ENCODE measurements at places on chromosomes 3 and 15.

GRCh38 chr3:169744366-169745054 is 20.4 kb downstream of the TERC start:
- no peak for DNase-seq

DNA sequence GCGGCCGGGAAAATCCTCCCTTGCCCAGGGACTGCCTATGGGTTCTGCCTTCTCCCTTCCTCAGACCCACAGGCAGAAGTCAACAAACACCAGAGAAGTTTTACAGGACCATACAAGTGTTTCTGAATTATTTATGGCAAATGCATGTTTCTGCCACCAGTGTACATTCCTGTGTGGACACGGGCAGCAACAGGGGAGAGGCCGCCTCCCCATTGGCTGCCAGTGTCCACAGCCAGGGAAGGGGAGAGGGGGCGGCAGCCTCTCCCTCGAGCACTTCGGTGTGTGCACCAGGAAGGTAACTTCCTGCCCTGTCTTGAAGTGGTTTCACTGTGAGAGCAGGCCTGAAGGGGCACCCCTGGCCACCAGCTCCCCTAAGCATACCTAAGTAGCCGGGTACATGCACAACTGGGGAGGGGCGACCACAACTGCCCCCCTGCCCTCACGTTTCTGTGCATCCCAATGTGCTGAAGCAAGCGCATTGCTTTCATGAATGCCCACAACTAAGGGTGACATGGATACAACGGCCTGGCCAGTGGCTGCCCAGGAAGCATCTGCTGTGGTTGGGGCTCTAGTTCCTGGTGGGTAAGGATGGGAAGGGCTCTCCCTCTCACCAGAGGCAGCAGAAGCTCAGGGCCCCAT is 14.8 kb upstream of the SHISA5 start:
- DNase-seq = no peak

GRCh38 chr3:13890377-13891016 is 10.6 kb upstream of the WNT7A start:
- DNase-seq = no peak

DNA sequence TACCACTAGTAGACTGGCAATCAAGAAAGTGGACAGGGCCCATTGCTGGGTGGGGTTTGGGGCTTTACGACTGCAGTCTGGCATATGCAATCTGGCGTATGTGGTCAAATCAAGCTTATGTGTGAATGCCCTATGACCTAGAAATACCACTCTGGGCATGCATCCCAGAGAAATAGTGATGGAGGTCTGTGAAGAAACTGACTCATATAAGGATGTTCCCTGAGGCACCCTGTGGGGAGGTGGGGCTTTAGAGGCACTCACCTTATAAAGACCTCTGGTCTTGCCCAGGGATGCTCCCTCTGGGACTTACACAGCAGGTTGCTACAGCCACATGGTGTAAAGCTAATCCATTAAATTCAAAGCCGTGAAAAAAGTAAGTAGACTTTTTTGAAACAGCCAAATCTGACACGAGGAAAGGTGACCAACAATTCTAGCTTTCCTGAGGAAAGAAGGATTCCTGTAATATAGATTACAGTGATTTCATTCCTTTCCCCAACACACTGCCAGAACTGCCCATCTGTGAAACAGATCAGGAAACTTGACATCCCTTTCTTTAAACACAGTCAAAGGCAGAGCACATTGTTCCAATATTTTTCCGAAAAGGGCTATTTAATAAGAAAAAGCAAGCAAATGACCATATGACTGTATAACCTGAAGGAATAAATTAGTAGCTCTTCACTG is 13.6 kb downstream of the RARRES1 start:
- no peak for DNase-seq

DNA sequence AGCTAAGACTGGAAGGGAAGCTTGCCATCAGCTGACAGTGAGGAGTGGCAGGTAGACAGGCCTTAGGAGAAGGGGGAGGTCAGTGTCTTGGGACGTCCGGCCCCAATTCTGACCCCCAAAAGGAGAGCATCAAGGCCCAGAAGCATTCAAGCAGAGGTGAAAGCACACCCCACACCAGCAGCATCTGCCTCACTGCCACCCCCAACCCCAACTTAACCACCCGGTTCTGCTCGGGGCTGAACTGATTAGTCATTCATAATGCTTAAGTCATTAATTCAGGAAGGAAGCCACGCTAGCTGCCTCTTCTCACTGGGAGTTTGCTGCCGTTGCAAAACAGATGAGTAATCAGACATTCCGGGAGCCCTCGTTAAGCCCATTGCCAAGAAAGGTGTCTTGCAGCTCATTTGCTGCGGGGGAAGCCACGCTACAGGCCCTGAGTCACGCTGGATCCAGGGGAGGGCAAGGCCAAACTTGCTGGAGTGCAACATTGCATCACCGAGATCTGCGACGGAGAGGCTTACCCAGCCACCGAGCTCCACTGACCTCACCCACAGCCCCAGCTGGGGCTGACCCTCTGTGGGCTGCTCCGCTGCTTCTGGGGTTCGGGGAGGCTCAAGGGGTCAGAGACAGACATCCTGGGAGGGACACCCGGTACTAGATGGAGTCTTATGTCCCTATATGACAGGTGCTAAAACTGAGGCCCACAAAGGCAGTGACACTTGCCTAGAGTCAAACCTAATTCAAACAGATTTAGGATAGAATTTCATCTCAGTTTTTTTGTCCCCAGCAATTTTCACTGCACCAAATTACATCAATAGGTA is 46.4 kb upstream of the HES1 start:
- peak; percentile 20 for DNase-seq

- DNase-seq = no peak
Measured at GRCh38 chr15:85667491-85668424, 127.0 kb downstream of the KLHL25 start.

- no peak for DNase-seq
Measured at GRCh38 chr3:4067893-4068292, 235.3 kb upstream of the SETMAR start.

DNA sequence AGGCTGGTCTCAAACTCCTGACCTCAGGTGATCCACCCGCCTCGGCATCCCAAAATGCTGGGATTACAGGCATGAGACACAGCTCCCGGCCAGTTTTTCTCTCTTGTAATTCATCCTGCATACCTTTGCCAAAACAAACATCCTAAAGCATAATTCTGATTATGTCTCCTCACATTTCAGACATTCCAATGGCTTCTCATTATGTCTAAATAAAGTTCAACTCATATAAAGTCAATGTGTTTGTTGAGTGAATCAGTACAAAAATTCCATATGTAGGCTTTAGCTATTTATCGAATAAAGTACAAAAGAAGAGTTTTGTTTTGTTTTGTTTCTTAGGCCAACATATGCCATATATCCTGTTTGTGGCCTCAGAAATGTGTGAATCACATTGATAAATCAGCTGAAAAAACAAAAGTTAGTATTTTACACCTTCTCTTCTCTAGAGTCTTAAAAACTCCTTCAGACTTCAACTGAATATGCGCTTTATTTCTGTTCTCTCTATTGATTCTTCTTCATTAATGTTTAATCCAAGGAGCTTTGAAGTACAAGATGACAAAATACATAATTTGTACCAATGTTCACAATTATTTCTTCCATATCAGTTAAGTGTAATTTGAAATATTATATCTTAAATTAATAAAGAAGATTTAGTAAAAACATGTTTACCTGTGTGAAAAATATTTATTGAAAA is 165.8 kb downstream of the MECOM start:
- DNase-seq = no peak

DNA sequence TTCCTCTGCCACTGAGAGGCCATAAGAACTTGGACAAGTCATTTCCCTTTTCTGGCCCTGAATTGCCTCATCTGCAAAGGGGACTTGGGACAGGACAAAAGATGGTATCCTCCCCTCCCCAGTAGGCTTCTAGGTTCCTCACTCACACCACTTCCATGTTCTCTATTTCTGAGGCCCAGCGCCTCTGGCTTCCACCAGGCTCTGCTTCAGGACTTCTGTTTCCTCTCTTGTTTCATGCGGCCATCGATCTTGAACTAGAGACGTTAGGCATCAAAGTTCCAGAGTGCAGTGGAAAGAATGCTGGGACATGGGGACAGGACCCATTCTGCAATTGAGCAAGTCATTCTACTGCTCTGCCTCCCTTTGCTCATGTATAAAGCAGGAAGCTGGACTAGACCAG is 1.7 kb downstream of the TM4SF4 start:
- DNase-seq = no peak

DNA sequence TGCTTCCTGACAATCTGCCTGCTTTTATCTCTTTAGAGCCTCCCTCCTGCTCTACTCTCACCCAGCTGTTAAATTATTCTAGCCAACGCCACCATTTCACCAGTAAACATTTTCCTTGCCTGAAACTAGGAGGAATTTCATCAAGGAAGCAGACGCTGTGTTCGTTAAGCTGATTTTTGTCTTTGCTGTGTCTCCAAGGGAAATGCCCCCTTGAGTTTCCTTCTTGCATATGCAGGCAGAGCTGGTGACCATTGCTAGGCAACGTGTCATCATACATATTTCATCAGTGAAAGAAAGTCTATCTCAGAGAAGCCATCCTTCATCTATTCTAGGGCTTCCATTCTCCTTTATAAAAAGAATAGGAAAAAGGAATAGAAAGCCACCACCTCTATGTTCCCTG is 87.0 kb upstream of the ST8SIA2 start:
- no peak for DNase-seq

DNA sequence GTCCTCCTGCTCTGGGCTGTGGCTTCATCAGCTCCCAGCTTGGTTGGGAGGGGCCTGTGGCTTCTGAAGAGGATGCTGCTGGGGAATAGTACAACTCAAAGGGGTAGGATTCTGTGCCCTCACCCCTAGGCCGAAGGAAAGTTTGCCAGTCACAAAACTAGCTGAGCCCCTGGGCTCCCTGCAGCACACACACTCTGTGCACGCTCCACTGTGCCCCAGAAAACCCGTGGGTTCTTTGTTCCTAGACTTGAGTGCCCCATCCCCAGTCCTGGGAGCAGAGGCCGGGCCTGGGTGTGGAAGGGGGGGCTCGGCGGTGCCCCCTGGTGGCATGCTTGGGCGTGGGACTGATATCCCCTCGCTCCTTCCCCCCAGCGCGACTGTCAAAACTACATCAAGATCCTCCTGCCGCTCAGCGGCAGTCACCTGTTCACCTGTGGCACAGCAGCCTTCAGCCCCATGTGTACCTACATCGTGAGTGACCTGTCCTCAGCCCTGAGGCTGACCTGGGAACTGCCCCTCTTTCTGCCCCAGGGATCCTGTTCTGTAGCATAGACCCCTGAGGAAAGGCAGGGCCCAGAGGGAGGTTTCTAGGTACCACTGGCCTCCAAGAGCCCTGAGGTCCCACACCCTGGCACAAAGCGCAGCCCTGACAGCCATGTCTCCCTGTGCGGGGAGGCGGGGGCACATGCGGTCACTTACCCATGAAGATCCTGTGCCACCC is 14.2 kb downstream of the CIB1 start:
- peak; percentile 55 for DNase-seq

GRCh38 chr3:148090156-148090555 is 607.5 kb upstream of the AGTR1 start:
- no peak for DNase-seq

GRCh38 chr15:33587773-33588172 is 277.0 kb downstream of the RYR3 start:
- no peak for DNase-seq

DNA sequence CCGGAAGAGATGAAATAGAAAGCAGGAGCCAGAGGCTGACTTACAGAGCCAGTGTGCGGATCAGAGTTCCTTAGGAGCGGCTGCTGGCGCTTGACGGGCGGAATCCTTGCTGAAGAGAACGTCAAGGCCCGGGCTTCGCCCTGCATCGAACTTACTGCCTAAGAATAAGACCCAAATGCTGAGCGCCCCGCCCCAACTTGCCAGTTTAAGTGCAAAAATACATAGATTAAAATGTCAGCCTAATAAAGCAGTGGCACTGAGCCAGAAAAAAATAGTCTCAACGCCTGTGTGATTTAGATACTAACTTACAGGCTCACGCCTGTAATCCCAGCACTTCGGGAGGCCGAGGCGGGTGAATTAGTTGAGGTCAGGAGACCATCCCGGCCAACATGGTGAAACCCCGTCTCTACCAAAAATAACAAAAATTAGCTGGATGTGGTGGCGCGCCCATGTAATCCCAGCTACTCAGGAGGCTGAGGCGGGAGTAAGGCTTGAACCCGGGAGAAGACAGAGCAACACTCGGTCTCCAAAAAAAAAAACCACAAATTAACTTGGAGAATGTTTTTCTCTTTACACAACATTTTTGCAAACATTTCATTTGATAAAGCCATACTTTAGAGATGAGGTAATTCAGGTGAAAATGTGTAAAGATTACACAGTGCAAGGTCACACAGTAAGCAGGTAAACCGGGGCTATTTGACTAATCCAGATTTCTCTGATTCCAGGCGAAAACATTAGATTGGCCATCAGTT is 1.2 kb upstream of the UBP1 start:
- DNase-seq = no peak
